ENCODE measurements at places on chromosomes 5 and 9.

DNA sequence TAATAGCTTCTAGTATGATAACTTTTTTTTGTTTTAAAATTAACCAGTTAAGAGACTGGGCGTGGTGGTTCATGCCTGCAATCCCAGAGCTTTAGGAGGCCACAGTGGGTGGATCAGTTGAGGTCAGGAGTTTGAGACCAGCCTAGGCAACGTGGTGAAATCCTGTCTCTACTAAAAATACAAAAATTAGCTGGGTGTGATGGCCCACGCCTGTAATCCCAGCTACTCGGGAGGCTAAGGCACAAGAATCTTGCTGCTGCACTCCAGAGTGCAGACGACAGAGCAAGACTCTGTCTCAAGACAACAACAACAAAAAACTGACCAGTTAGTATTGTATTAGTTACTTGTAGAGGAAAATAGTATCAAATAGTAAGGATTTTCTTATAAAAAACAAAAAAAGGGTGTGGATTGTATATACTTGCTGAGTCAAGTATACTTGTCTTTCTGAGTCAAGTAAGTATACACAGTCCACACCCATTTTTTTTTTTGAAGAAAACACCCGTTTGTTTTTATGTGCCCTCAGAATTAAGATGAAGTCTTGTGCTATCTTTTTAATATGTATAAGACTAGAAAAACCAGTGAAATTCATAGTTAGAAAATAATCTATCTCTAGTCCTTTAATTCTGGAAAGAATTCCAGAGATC lies 25.3 kb downstream of the UBAP1 start:
- no peak for DNase-seq

GRCh38 chr9:77211561-77211960 lies 34.2 kb downstream of the VPS13A start:
- DNase-seq: no peak

- no peak for DNase-seq
These were observed 1077.4 kb upstream of the ARRDC3 start for GRCh38 chr5:92460505-92460904.

DNA sequence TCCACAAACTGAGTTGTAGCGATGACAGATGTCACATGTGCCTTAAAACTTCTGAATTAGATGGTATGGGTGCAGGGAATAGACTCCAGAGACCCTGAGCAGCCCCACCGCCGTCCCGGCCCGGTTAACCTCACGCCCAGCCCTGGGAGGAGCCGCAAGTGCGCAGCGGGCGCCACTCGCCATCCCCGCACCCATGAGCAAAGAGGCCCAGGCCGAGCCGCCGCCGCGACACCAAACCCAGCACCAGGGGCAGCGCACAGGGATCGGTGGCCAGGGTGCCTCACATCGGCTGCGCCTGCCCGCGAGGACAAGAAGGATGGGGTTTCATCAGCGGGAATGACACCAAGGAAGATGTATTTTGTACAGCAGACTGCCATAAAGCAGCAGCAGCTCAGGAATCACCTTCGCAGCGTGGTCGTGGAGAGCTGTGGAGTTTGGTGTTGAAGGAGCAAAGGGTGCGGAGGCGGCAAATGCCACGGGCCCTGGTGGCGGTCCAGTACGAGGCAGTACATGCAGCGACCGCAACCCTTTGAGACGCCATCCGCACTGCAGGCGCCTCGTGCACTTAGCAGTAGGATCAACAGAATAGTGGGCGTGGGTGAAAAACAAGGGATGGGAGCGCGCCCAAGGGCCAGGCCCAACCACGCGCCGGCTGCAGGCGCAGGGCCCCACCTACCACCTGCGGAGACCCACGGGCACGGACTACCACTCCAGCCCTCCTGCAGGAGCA lies 89.7 kb downstream of the ZNF366 start:
- no peak for DNase-seq

GRCh38 chr5:149679876-149680809 lies 50.0 kb upstream of the PPARGC1B start:
- DNase-seq: no peak

DNA sequence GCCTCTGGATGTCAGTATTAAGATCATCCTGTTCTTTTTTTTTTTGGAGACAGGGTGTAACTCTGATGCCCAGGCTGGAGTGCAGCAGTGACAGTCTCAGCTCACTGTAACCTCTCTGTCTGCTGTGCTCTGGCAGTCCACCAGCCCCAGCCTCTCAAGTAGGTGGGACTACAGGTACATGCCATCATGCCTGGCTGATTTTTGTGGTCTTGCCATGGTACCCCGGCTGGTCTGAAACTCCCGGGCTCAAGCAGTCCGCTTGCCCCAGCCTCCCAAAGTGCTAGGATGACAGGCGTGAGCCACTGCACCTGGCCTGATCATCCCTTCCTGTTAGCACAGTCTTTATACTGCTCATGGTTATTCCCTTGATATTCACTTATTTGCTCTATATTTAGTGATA lies 3.5 kb downstream of the KDM4C start:
- DNase-seq: no peak

GRCh38 chr9:127876764-127877562 lies 512 bp downstream of the AK1 start:
- DNase-seq: no peak

- no peak for DNase-seq
These were observed 28.9 kb downstream of the STXBP1 start for GRCh38 chr9:127640908-127641545.

GRCh38 chr9:123741214-123741613 lies 188.7 kb downstream of the DENND1A start:
- no peak for DNase-seq

GRCh38 chr5:119338326-119338946 lies 17.4 kb upstream of the TNFAIP8 start:
- no peak for DNase-seq

GRCh38 chr5:14450018-14450524 lies 131.5 kb upstream of the OTULINL start:
- DNase-seq: no peak

- no peak for DNase-seq
These were observed 101.4 kb upstream of the CD180 start for GRCh38 chr5:67297802-67298532.

DNA sequence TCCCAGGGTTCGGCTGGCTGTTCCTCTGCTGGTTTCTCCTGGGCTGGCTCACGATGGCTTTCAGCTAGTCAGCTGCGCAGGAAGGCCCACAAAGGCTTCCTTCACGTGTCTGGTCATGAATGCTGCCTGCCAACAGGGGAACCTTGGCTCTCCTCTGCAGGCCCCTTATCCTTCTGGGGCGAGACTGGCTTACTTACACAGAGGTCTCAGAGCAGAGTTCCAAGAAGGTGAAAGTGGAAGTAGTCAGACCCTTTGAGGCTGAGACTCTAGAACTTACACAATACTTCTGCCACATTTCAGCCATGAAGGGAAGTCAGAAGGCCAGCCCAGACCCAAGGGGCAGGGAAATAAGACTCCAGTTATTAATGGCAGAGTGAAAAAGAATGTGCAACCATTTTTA lies 99.5 kb downstream of the LHFPL2 start:
- DNase-seq: no peak

DNA sequence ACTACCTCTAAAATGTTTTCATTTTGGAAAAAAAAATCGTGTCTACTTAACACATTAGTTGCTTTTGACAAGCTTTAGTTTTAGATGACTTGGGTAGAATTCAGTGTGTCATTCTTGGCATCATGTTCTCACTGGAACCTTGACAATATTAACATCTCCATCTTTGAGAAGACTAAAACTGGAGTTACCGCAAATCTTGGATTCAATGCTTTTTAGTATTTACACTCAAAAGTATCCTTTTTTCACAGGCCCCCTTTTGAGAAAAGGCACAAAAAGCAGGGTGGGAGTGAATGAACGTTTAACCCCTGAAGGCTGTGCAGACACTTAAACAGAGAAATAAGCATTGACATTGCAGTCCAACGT lies 549.1 kb downstream of the CSNK1G3 start:
- no peak for DNase-seq

GRCh38 chr5:150621301-150621700 lies 19.2 kb upstream of the SYNPO start:
- DNase-seq: no peak

GRCh38 chr9:114228016-114228808 lies 72.9 kb downstream of the COL27A1 start:
- DNase-seq: no peak

- DNase-seq: no peak
These were observed 274.7 kb downstream of the ELAVL2 start for GRCh38 chr9:23551311-23551721.

DNA sequence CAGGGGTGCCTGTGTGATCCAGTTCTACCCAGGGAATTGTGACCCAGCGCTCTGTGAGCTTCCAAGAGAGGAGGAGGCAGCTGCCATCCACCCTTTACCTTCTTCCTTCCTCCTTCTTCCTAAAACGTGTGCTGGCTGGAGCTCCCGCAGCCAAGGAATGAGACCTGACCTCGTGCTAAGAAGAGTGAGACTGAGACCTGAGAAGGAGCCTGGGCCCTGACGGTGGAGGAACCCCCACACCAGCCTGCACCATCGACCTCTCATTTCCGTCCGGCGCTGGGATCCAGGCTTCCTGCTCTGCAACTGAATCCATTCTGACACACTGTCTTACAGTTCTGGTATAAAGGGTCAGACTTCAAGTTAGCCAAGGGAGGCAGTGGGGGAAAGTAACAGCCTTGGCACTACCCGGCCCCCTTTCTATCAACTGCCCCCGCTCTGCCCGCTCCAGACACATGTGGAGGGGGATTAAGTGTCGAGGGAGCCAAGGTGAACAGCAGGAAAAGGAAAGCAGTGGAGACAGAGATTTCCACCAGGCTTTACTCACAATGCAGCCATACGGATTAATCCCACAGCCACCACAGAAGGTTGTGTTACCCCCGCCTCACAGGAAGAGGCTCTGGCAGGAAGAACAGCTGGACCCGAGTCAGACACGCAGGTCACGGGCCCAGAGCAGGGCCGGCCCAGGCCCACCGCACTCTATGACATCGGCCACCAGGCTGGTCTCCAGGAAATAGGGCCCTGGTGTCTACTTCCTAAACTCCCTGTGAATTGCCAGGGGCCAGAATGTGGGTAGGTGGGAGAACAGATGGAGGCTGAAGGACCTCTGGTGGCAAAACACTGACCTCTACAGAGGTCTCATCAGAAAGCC lies 15.8 kb downstream of the MGAT1 start:
- DNase-seq: no peak

GRCh38 chr5:102937894-102938293 lies 182.0 kb downstream of the GIN1 start:
- no peak for DNase-seq

DNA sequence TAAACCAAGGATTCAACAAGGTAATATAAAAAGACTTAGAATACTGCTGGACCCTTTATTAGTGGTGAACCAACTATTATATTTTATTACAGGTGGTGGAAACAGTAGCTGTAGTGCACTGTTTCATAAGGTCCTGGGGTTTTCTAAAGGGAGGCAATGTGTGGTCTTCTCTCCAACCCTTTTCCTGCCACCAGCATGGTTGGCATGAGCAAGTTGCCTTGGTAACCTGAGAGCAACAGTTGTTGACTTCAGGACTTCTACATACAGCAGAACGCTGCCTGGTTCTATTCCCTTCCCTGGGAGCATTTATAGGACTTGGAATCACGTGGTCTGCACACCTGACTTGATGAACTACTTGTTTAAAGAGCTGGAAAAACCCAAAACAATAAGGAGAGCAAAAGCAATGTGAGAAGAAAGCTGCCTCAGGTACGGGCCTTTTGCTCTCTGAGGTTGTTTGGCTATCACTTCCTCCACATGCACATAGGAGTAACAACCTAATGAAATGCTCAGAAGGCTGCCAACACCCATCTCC lies 81.1 kb upstream of the RAI14 start:
- no peak for DNase-seq

DNA sequence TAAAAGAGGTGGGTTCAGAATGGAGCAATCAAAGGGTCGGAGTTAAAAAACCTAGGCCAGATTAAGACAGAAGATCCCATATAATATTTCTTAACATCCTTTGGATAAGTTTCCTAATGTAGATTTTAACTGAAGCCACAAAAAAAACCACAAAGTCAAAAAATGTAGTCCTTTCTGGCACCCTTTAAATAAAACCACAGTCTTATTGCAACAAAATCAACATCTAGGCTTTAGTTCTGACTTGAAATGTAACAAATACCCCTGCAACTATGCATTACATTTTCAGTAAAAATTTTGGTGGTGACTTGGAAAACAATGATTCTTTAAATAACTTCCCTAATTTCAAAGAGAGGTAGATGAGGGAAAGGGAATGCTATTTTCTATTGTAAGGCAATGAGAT lies 109.2 kb downstream of the PSAT1 start:
- no peak for DNase-seq

GRCh38 chr9:121560921-121561320 lies 61.3 kb upstream of the GGTA1 start:
- DNase-seq: no peak

GRCh38 chr5:133801955-133802751 lies 166.3 kb downstream of the C5orf15 start:
- no peak for DNase-seq

DNA sequence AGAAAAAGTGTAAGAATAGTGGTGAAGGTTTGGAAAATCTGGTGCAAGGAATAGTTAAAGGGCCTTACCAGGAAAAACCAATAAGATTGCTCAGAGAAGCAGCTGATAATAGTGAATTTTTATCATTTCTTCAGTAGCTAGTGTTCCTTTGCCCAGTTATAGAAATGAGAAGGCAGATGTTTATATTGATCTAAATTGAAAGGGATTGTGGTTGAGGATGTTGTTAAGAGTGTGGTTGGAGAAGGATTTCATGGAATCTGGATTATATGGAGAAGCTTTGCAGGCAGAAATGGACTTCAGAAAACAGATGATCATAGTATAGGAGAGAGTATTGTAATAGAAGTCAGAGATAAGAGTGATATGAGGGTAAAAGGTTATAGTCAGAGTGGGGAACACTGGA lies 102.6 kb downstream of the XRCC4 start:
- no peak for DNase-seq

- no peak for DNase-seq
These were observed 3.1 kb upstream of the IL6ST start for GRCh38 chr5:55997742-55998351.

DNA sequence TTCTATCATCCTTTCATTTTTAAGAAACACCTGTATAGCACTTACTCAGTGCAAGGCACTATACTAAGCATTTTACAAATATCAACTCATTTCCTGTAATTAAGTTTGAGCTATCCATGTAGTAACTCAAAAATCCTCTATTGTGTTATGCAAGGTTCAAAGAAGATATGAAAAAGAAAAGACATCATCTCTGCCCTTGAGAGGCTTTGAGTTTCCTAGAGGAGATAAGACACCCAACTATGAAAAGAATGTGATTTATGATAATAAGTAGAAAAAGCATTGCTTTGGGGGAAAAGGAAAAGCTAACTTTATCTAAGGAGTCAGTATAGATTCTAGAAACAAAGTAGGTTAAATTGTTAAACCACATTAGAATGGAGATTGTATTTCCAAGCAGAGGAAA lies 14.2 kb upstream of the ZNF608 start:
- no peak for DNase-seq

GRCh38 chr9:13621872-13622564 lies 342.5 kb upstream of the MPDZ start:
- no peak for DNase-seq

All from SHP77 treated with DMSO at 0.1 percent for 48 hours (cell line).